ENCODE measurements at places on chromosomes 13 and 19.

GRCh38 chr13:61410669-61411297 lies 4.9 kb downstream of the PCDH20 start:
- no peak for DNase-seq

DNA sequence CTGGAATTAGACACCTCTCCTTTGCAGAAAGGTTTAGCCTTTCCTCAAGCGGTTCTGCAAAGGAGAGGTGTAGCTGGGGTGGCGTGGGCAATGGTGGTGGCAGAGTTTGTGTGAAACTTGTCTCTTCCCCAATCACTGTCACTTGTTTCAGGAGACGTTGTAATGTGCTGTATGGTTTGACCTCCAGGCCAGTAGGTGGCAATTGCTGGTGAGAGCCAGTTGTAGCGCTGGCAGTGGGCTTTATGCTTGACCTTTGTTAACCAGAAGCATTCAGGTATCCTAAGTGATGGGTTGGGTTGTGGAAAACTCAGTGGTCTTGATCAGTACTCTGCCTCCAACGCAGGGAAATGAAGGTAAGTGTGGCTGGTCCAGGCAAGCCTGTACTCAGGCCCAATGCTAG lies 12.7 kb upstream of the LILRA5 start:
- no peak for DNase-seq

- DNase-seq: no peak
These were observed 2.4 kb downstream of the CD320 start for GRCh38 chr19:8305798-8306197.

GRCh38 chr19:14138576-14139265 lies 2.3 kb upstream of the ASF1B start:
- peak; percentile 26 for DNase-seq

GRCh38 chr13:98496966-98497365 lies 79.9 kb downstream of the STK24 start:
- no peak for DNase-seq

DNA sequence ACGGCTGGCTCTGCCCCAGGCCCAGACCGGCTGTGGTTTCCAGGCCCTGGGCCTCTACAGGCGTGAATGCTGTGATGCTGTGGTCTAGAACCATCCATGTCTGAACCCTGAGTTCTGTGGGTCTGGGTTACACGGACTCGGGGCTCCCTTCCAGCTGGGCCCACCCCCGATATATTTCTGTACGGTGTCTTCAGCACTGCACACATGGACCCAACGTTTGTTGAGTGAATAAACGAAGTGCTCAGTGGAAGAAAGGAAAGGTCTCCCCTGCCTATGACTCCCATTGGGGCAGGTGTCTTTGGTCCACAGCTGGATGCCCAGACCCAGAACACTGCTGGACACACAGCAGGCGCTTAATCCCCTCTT lies 6.7 kb downstream of the TEKTIP1 start:
- no peak for DNase-seq
